ENCODE measurements at places on chromosomes 5 and 9.

GRCh38 chr9:104694218-104694617, at the start of gene OR13D1:
TSS of gene OR13D1 (plus strand) at chr9:104694518. CDS start at chr9:104694518, 0 bp downstream.
- DNase-seq, result no peak

DNA sequence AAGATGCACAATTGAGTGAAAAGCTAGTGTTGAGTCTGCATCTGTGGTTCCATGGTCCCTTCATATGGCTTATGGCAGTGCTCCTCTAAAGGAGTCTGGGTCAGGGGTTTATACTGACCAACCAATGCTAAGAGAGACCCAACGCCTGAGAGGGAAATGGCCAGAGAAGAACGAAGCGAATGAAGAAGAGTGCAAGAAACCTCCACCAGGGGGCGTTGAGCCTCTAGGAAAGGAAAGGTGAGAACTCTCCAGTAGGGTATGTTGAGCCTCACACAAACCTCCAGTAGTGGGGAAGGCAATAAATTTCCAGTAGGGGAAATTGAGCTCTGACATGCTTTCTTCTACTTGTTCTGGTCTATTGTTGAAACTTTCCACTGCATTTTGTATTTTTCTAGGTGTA, 470.6 kb downstream of the PRDM9 start:
- no peak for DNase-seq

- no peak for DNase-seq
Measured at GRCh38 chr5:150303070-150303615, 438 bp upstream of the ARSI start.

DNA sequence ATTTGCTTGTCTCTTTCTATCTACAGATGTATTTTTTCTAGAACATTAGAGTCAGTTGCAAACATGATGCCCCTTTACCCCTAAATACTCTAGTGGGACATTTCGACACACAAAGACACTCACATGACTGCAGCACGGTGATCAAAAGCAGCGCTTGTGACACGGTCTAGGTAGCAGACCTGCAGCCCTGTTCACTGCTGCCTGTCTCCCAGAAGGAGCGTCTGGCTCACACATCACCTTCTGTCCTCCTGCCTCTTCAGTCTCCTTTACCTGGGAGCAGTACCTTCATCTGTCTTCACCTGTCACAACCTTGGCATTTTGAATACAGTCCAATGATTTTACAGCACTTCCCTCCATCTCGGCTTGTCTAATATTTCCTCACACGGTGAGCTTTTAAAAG, 51.9 kb upstream of the SH3PXD2B start:
- no peak for DNase-seq

GRCh38 chr5:126909856-126910255, 120.5 kb downstream of the MARCHF3 start:
- no peak for DNase-seq

DNA sequence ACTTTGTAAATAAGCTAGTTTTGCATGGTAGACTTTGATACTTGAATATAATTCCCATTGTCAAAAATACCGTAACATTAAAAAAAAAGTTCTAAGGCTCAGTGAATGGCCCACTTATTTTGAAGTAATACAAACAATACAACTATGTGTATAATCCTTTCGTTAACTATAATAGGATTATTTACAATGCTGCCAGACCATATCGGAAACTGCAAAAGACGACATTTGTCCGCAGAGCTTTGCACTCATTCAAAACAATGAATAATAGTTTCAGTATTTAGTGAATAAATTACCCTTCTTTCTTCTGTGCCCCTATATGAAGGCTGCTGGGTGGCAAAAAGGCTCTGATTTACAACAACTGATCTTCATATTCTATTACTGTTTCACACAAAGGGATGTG, 121.8 kb downstream of the DROSHA start:
- no peak for DNase-seq

- no peak for DNase-seq
Measured at GRCh38 chr9:14198841-14199455, 115.0 kb downstream of the NFIB start.

All from CD4-positive, alpha-beta T cell treated with Interleukin-12 subunit alpha and Interleukin-12 subunit beta, for 1 hour (primary cell).